ENCODE measurements at places on chromosomes 3 and 15.

DNA sequence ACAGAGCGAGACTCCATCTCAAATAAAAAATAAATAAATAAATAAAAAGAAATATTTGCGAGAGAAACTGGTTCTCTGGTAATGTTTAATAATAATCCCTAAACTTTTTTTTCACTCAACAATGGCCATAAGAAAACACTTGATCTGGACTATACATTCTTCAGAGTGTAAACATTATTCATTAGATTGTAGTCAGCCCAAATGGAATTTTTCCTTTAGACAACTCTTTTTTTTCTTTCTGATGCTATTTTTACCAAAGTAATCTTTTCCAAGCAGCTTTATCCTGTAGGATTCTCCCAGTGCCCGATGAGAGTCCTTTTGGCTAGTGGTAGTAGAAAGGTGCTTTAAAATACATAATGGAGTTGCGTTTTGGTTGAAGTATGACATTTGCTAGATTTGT lies 90.4 kb downstream of the NEDD4 start:
- DNase-seq = no peak

GRCh38 chr3:177730814-177731213 lies 533.5 kb upstream of the TBL1XR1 start:
- DNase-seq = no peak

DNA sequence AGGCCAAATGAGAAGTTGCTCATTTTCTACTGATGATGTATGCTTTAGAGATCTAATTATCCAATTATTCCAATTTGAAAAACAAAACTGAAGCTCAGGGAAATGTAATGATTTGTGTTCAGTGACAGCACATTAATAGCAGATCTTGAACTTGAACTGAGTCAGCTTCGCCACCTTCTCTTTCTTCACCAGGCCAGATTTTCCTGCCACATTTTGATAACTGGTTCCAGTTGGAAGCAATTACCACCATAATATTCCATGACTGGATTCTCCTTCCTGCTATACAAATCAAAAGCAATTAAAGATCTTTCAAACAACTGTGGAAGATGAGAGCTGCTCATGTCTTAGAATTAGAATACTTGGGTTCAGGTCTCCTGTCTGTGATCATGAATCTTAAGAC lies 334.1 kb downstream of the RBMS3 start:
- DNase-seq = no peak

GRCh38 chr3:143064777-143065176 lies 54.8 kb upstream of the CHST2 start:
- DNase-seq = no peak

- DNase-seq = no peak
These were observed 46.8 kb upstream of the TBC1D23 start for GRCh38 chr3:100213891-100214573.

DNA sequence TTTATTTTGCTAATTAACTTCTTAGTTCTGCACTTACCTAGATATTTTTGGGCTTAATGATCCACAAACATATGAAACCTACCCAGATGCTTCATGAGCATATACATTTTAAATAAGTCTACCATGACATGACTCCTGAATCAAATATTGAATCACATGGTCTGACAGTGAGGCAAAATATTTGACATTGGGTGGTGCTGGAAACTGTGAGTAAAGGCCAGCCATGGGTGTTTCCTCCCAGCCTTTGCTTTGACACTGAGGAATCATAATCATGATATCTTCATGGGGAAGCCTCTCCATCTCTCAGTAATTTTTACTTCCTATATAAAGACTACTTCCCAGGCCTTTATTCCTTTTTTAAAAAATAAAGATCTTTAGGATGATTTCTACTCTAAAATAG lies 22.8 kb upstream of the SSR3 start:
- DNase-seq = no peak

- no peak for DNase-seq
These were observed 8.8 kb upstream of the A4GNT start for GRCh38 chr3:138140940-138141339.

DNA sequence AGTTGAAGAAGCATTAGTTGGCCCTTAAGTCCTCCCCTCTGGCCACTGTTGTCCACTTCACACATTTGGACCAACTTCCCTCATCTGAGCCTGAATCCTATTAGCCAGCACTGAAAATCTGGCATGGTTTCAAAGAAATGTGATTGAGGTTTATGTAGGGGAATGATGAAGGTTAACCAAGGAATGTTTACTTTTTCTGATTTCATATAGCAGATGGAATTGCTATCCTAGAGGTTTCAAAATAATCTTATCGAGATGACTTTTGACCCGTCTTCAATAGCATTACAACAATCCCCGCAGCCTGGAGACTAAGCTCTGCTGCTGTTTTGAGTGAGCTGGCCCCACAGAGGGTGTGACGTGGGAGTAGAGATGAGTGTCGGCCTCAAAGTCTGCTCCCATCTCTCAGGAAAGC lies 200.8 kb upstream of the IL12A start:
- no peak for DNase-seq

- no peak for DNase-seq
These were observed 13.1 kb upstream of the WWTR1 start for GRCh38 chr3:149670742-149671492.

DNA sequence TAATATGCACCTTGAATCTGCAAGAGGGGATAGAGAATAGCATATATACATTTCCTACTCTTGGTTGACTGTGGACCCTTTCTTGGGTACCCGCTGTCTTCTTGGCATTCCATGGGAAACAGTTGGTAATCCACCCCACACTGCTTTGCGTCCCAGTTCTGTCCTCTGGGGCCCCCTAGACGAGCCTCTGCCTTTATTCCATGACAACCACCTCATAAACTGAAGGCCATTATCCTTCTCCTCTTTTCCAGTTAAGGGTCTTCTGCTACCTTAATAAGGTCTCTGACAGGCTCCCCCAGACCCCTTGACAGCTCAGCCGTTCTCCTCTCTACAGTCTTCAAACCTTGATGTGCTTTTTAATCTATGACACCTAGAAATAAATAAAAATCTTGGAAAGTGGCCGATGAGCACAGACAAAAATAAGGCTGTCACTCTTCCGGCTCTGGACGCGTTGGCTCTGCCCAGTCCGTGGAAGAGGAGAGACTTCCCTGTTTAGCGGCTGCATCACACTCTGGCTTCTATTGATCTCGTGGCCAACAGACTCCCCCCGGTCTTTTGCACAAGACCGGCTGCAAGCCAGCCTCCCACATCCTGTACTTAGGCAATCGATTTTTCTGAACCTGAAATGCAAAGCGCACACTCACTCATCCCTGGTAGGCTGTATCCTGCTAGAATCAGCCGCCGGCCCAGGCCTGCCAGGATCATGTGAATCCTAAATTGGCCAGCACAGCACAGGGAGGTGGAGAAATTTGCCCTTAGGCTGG lies 251.0 kb upstream of the TLE3 start:
- no peak for DNase-seq

- DNase-seq = no peak
These were observed 168.8 kb downstream of the DCLK3 start for GRCh38 chr3:36595511-36595910.

DNA sequence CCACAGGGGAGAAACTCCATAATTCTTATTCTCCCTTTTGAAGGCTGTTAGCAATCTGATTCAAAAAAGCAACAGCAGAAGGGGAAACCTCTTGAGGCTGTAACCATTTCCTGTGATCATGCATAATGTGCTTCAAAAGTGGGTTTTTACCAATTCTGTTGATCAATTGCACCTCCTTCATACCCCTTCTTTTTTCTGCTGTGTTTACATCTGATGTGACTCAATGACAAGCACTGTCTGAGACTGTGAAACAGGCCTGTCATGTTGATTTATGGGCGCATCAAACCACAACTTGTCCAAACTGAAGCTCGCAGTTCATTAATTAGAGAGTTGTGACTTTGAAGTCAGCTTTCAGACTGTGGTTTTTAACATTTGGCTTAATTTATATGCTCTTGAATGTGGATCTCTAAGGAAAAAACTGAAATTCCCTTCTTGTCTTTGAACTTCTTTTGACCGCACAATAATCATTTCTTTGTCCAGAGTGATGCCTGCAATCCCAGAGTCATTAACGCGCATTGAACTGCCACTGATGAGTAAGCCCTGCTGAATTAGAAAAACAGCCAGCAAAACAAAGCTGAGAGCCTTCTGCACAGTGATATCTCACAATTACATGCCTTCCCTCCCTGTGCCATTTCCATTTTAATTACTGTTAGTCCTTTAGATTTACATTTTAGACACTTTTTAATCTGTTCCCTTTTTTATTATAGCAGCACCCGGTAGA lies 532.8 kb downstream of the FOXP1 start:
- DNase-seq = no peak

DNA sequence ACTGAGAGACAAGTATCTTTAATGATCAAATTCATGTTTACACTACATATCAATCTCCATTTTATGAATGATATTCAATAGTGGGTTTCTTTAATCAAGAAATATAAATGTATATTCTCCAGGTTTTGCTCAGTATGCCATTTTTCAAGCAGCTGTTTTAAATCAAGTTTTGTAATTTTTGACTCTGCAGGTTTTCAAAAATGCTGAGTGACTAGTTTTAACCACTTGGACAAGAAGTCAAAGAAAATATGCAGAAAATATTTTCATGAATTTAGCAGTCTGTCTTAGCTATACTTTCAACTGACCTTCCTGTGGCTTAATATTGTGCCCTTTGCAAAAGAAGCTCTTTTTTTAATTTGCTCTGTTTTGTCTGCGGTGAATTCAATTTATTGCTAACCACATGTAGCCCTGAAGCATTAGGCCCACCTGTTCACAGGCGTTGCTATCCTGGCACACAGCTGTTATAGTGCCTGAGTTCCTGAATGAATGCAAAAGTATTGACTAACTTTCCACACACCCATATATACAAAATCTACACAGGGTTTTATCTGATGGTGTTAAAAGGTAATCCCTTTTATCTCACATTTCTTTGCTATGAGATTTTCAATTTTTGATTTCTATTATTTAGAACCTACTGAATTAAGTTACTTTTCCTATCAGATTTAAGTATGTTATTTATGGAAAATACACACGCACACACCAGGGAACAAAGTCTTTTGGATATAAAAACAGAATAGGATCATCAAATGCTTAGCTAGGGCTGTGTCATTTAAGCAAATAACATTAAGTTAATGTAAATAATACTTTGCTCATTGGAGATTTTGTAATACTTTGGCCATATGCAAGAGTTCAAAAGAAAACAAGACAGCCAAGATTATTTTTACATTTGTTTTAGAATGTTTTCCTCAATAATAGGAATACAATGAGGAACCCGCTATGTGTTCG lies 1166.1 kb upstream of the GBE1 start:
- no peak for DNase-seq

- DNase-seq = no peak
These were observed 1.1 kb downstream of the CMTM8 start for GRCh38 chr3:32239307-32240158.

DNA sequence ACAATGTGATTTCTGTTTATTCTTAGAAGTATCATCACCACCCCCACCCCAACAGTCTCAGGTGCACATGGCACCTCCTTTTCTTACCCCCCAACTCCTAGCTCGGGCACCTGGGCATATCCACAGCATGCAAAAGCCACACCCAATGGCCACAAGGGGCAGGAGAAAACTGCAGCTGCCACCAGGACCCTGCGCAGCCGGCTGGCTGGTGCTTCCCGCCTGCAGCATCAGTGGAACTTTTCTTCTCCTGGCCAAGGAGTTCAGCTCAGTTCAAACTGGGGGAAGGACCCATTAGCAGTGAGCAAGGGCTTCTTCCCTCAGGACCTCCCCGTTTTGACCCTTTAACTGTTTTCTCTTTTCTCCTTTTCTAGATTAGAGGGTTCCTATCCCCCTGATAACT lies 44.8 kb downstream of the TM4SF18 start:
- DNase-seq = no peak

DNA sequence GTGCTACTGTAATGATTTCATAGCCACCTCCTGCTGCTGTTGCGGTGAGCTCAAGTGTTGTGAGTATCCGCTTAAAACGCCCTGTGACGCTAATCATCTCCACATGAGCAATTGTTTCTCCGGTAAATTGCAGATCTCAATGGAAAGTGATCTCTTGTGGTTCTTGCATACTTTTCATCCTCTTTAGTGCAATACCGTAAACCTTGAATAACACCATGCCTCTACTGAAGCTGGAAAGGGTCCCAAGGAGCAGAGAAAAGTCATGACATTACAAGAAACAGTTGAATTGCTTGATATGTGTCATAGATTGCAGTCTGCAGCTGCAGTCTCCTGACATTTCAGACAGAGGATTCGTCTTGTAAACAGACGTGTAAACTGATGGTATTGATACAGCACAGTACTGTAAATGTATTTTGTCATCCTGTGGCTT lies 6.0 kb upstream of the CEMIP start:
- no peak for DNase-seq

- no peak for DNase-seq
These were observed 18.4 kb downstream of the MEIS2 start for GRCh38 chr15:37081983-37082382.

Data from T-helper 17 cell (primary cell).